Esophagus mucosa (tissue), 1 donor: ENCODE measurements at places on chromosomes 2 and 18. TPM values are rescaled to one million over a fixed set of nuclear protein-coding genes. Genes with fewer than 3 reads are reported as not detected.

- ATAC-seq: no peak
Observed at GRCh38 chr2:127053731-127054603, 53.0 kb downstream of the BIN1 start.

The POTEI gene
- total RNA-seq: not detected

GRCh38 chr18:10524507-10525370 lies 1.1 kb upstream of the NAPG start:
- no peak for ATAC-seq

DNA sequence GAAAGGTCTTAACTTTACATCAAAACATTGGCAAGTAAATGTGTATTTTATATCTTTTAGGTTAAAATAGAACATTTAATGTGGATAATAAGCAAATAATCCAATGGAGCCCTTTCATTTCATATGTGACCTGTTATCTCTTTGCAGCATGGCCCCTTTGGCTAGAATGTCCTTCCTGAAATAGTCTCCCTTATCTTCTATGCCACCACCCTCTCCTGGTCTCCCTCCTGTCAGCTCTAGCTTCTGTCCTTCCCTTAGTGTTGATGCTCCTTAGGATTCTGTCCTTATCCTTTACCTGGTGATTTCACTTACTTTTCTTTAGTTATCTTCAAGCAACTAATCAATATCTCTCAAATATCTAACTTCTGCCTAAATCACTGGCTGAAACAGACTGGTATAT lies 87.1 kb upstream of the TFCP2L1 start:
- no peak for ATAC-seq
